Peyer's patch (tissue), 4 donors: ENCODE measurements at places on chromosomes 13 and 19. TPM values are rescaled to one million over a fixed set of nuclear protein-coding genes. Genes with fewer than 3 reads are reported as not detected.

Gene MCEMP1
- total RNA-seq = not detected

Gene ANGPTL8
- not detected for total RNA-seq

Gene LRCH1
- 13.6 TPM for total RNA-seq

Gene CGB5
- total RNA-seq = not detected

Gene ANO8
- 18.9 TPM for total RNA-seq

Gene GPR12
- not detected for total RNA-seq

Gene ZNF160
- 77.6 TPM for total RNA-seq

Gene DCLK1
- 23.1 TPM for total RNA-seq

Gene MIDN
- total RNA-seq = 205 TPM

Gene CPT1C
- total RNA-seq = not detected

Gene FCHO1
- total RNA-seq = 6.2 TPM

Gene ZNF442
- 1.2 TPM for total RNA-seq

Gene PGLYRP1
- total RNA-seq = not detected

Gene ZNF578
- not detected for total RNA-seq

GRCh38 chr13:20332361-20333096 lies 100.4 kb upstream of the GJB6 start:
- no peak for DNase-seq
- H3K4me3 ChIP-seq = no peak overlapping the region
- no peaks in the 10 kb centered on the region for H3K4me1 ChIP-seq
- H3K36me3 ChIP-seq = no peaks in the 10 kb centered on the region
- H3K27me3 ChIP-seq = no peaks in the 10 kb centered on the region
- H3K27ac ChIP-seq = no peak overlapping the region

DNA sequence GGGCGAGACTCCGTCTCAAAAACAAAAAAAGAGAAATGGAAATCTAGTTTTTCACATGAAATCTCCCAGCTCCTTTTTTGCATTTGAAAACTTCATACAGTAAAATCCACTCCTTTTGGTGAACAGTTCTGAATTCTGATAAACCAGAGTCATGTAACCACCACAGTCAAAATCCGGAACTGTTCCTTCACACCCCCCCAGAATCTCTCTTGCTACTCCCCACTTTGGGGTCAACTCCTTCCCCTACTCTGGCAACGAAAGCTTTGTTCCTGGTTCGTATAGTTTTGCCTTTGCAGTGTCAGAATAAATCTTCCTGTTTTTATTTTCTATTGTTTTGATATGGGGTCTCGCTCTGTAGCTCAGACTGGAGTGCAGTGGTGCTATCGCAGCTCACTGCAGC lies 23.7 kb downstream of the RCN3 start:
- H3K4me1 ChIP-seq = peaks cover 66% of the 10 kb centered on the region
- peak overlapping the region; percentile 61 for H3K27ac ChIP-seq
- H3K4me3 ChIP-seq = no peak overlapping the region
- H3K36me3 ChIP-seq = no peaks in the 10 kb centered on the region
- no peak for DNase-seq

- no peak overlapping the region for H3K27ac ChIP-seq
- DNase-seq = peak; percentile 49
- H3K27me3 ChIP-seq = no peaks in the 10 kb centered on the region
- no peaks in the 10 kb centered on the region for H3K4me1 ChIP-seq
- no peak overlapping the region for H3K4me3 ChIP-seq
Measured at GRCh38 chr19:28466107-28467045, 746.6 kb downstream of the UQCRFS1 start.

- H3K27ac ChIP-seq = peak overlapping the region; percentile 99
- H3K27me3 ChIP-seq = no peaks in the 10 kb centered on the region
- DNase-seq = no peak
Measured at GRCh38 chr13:49494645-49495044, 1.1 kb upstream of the PHF11 start.

GRCh38 chr13:106491928-106492587 lies 43.4 kb downstream of the EFNB2 start:
- no peaks in the 10 kb centered on the region for H3K4me1 ChIP-seq
- H3K4me3 ChIP-seq = no peak overlapping the region
- no peak for DNase-seq
- no peak overlapping the region for H3K27ac ChIP-seq
- H3K27me3 ChIP-seq = no peaks in the 10 kb centered on the region

DNA sequence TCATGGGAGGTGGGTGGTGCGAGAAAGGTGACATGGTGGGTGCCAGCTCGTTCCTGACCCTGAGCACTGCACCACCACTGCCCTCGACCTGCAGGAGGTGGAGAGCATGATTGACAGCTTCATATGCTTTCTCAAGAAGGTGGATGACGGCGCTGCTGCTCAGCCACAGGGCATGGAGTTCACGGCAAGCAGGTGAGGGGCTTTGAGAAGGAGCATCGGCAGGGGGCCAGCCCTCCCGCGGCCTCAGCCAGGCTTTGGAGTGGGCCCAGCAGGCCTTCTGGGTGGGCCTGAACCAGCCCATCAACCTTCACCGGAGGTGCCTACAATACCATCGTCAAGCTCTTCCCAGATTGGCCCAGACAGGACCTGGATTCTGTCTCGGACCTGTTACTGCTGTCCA lies 18.9 kb upstream of the ZNF14 start:
- H3K4me1 ChIP-seq = no peaks in the 10 kb centered on the region
- DNase-seq = no peak
- H3K4me3 ChIP-seq = no peak overlapping the region
- H3K36me3 ChIP-seq = no peaks in the 10 kb centered on the region
- no peak overlapping the region for H3K27ac ChIP-seq

DNA sequence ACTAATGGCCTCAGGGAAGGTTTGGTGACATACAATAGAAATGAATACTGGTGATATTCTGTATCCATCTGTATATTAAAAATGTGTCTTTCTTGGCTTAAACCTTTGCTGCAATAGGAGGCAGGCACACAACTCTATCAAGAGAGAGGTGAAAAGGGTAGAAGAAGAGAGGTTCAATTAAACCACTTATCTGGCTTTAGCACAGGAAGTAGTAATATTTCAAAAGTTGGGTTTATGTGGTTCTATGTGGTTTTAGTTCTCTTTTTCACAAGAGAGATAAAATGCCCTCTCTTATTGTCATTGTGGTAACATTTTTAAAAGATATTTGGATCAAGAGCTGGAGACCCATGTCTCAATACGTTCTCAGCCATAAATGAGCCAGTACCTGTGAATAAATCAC lies 146.2 kb upstream of the FNDC3A start:
- DNase-seq = no peak
- no peaks in the 10 kb centered on the region for H3K27me3 ChIP-seq
- H3K27ac ChIP-seq = no peak overlapping the region

GRCh38 chr13:76036176-76036575 lies 400.0 kb downstream of the LMO7 start:
- no peak overlapping the region for H3K27ac ChIP-seq
- no peak overlapping the region for H3K4me3 ChIP-seq
- DNase-seq = no peak
- no peaks in the 10 kb centered on the region for H3K36me3 ChIP-seq
- H3K4me1 ChIP-seq = no peaks in the 10 kb centered on the region

- H3K4me3 ChIP-seq = no peak overlapping the region
- H3K4me1 ChIP-seq = no peaks in the 10 kb centered on the region
- no peaks in the 10 kb centered on the region for H3K36me3 ChIP-seq
- H3K27me3 ChIP-seq = no peaks in the 10 kb centered on the region
- DNase-seq = no peak
Measured at GRCh38 chr13:96684469-96684868, 309.8 kb downstream of the OXGR1 start.

- no peak overlapping the region for H3K27ac ChIP-seq
- DNase-seq = no peak
- no peaks in the 10 kb centered on the region for H3K36me3 ChIP-seq
- no peak overlapping the region for H3K4me3 ChIP-seq
- no peaks in the 10 kb centered on the region for H3K27me3 ChIP-seq
Measured at GRCh38 chr13:105732806-105733529, 802.5 kb downstream of the EFNB2 start.

- no peak overlapping the region for H3K27ac ChIP-seq
- no peak for DNase-seq
- no peaks in the 10 kb centered on the region for H3K27me3 ChIP-seq
- no peaks in the 10 kb centered on the region for H3K36me3 ChIP-seq
- H3K4me3 ChIP-seq = no peak overlapping the region
Measured at GRCh38 chr13:29858667-29859066, 8.2 kb upstream of the UBL3 start.

- no peak overlapping the region for H3K27ac ChIP-seq
- no peaks in the 10 kb centered on the region for H3K36me3 ChIP-seq
- H3K27me3 ChIP-seq = no peaks in the 10 kb centered on the region
Measured at GRCh38 chr19:30006207-30006606, 64.2 kb downstream of the URI1 start.

GRCh38 chr19:42831221-42832019 lies 48.1 kb downstream of the PSG1 start:
- H3K27me3 ChIP-seq = no peaks in the 10 kb centered on the region
- H3K4me1 ChIP-seq = no peaks in the 10 kb centered on the region
- H3K36me3 ChIP-seq = no peaks in the 10 kb centered on the region
- DNase-seq = no peak
- no peak overlapping the region for H3K27ac ChIP-seq
- no peak overlapping the region for H3K4me3 ChIP-seq

- no peak overlapping the region for H3K4me3 ChIP-seq
- H3K27me3 ChIP-seq = no peaks in the 10 kb centered on the region
- no peaks in the 10 kb centered on the region for H3K4me1 ChIP-seq
- no peaks in the 10 kb centered on the region for H3K36me3 ChIP-seq
- no peak overlapping the region for H3K27ac ChIP-seq
Measured at GRCh38 chr13:99140831-99141230, 59.8 kb upstream of the UBAC2 start.

GRCh38 chr19:28823338-28823961 lies 389.5 kb downstream of the UQCRFS1 start:
- no peaks in the 10 kb centered on the region for H3K27me3 ChIP-seq
- no peaks in the 10 kb centered on the region for H3K4me1 ChIP-seq
- H3K27ac ChIP-seq = no peak overlapping the region
- H3K36me3 ChIP-seq = no peaks in the 10 kb centered on the region
- DNase-seq = no peak

- H3K27me3 ChIP-seq = no peaks in the 10 kb centered on the region
- no peaks in the 10 kb centered on the region for H3K36me3 ChIP-seq
- no peaks in the 10 kb centered on the region for H3K4me1 ChIP-seq
- peak; percentile 13 for DNase-seq
Measured at GRCh38 chr13:112756511-112756966, 66.7 kb downstream of the ATP11A start.

DNA sequence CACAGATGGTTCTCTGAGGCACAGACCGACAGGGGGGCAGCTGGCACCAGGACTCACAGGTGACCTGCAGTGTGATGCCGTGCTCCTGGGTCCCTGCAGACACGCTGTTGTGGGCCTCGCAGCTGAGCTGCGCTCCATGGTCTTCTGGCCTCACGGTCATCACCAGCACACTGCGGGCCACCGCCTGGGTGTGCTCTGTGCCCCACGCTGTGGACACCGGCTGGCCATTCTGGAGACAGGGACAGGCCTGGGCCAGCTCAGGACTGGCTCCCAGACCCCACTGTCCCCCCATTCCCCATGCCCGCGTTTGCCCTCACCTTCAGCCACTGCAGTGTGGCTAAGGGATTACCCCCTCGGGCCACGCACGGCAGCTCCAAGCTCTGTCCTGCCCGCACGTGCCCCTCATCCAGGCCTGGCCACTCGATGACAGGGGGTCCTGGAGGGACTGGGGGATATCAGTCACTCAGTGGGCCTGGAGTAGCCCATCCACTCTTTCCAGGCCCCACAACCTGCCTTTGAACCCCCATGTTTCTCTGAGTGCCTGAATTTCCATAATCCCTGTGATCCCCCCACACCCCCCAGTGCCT lies 3.3 kb downstream of the NPHS1 start:
- no peaks in the 10 kb centered on the region for H3K27me3 ChIP-seq
- peaks cover 8% of the 10 kb centered on the region for H3K4me1 ChIP-seq
- DNase-seq = no peak
- H3K36me3 ChIP-seq = no peaks in the 10 kb centered on the region

GRCh38 chr13:21911646-21912298 lies 240.9 kb downstream of the FGF9 start:
- H3K4me1 ChIP-seq = no peaks in the 10 kb centered on the region
- H3K4me3 ChIP-seq = no peak overlapping the region
- DNase-seq = no peak
- H3K27ac ChIP-seq = no peak overlapping the region

DNA sequence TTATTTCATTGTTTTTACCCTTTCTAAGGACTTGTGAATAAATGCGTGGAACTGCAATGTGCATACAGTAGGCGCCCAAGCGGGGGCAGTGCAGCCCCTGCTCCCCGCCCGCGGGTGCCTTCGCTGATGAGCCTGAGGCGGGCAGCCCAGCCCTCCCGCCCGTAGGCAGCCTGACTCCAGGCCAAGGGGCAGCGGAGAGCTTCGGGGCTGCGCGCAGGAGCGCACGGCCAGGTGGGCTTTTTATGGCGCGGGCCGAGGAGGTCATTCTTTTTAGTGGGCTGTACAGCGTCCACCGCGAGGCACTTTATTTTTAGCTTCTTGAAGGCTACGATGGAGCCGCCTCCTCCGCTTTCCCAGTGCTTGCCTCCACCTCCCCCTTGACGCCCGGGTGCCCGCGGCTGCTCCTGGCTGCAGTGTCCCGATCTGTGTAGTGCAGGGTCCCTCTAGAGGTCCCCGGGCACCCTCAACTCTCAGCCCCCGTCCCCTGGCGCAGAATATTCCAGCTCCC lies 60.5 kb downstream of the CCNE1 start:
- H3K27me3 ChIP-seq = no peaks in the 10 kb centered on the region
- no peak overlapping the region for H3K27ac ChIP-seq
- no peaks in the 10 kb centered on the region for H3K36me3 ChIP-seq
- H3K4me1 ChIP-seq = peaks cover 12% of the 10 kb centered on the region

DNA sequence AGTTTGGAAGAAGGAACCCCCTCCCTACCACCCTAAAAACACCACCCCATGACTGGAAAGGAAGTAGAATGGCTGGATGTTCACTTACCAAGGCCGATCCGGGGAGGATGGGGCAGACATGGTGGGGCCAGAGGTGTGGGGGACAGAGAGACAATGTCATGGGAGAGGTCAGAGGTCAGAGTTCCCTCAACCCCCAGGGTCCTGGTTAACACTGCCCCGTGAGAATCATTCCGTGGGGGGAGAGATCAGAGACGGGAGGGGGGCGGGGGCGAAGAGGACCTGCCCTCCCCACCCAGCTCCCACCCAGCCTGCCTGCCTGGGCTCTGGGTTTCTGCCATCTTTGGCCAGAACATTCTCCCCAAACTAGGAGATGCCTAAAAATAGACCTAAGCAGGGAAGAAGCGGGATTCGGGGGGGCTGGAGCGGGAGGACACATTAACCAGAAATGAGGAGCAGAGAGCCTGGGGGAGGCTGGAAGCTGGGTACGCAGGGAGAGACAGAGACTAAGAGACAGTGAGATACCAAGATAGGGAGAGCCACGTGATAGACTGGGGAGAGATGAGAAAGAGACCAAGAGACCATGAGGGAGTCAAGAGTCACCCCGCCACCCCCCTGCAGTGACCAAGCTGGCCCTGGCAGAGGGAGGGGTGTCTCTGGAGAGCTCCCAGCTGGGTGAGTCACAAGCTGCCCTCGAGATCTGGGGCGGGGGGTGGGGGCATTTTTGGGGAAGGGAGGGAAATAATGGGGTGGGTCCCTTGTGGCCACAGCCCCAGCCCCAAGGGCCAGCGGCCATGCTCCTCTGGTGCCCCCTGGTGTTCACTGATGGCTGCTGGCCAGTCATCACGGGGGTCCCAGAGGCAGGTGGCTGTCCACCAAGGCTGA lies 6.1 kb upstream of the KANK2 start:
- no peaks in the 10 kb centered on the region for H3K27me3 ChIP-seq
- peaks cover 31% of the 10 kb centered on the region for H3K36me3 ChIP-seq
- H3K27ac ChIP-seq = peak overlapping the region; percentile 80
- DNase-seq = peak; percentile 71
- no peak overlapping the region for H3K4me3 ChIP-seq
- no peaks in the 10 kb centered on the region for H3K4me1 ChIP-seq
